ENCODE measurements at places on chromosomes 12 and 14.

- no peak for DNase-seq
- peaks cover 2% of the 10 kb centered on the region for H3K4me1 ChIP-seq
- H3K4me3 ChIP-seq, result no peak overlapping the region
- peaks cover 10% of the 10 kb centered on the region for H3K36me3 ChIP-seq
- H3K27ac ChIP-seq, result no peak overlapping the region
- H3K27me3 ChIP-seq, result peaks cover 2% of the 10 kb centered on the region
These were observed 201.4 kb downstream of the KIF26A start for GRCh38 chr14:104339829-104340228.

DNA sequence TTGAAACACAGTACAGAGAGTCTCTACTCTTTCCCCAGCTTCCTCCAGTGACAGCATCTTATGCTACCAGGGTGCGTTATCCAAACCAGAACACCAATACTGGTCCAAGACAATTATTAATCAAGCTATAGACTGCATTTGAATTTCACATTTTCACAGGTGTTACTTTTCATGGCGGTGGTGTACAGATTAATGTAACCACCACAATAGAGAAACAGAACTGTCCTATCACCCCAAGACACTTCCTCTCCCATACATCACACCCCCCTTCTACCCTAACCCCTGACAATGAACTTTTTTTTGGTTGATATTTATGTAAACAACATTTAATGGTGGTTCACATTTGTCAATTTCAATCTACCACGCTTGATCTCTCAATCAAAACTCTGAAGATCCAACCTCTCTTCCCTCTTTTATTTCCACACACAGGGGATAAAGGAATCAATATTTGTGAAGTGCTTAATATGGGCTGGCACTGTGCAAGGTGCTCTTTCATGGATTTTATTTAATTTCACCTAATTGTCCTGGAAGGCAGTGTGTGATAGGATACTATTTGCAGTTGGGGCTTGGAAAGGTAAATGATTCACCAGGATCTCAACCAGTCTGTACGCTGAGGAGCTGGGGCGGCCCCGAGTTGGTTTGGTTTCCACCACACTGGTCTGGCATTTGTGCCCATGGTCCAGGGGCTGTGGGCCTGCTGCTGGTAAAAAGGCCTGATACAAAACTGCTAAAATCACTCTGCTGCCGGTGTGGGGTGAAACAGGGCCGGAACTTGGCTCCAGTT lies 54.6 kb upstream of the DICER1 start:
- no peak for DNase-seq
- H3K27ac ChIP-seq, result no peak overlapping the region
- H3K4me1 ChIP-seq, result peaks cover 33% of the 10 kb centered on the region
- H3K36me3 ChIP-seq, result peaks cover 4% of the 10 kb centered on the region
- no peak overlapping the region for H3K4me3 ChIP-seq
- peaks cover 6% of the 10 kb centered on the region for H3K27me3 ChIP-seq

- H3K27ac ChIP-seq, result peak overlapping the region; percentile 99
- peaks cover 9% of the 10 kb centered on the region for H3K36me3 ChIP-seq
- DNase-seq, result peak; percentile 50
These were observed 44.7 kb upstream of the FBRSL1 start for GRCh38 chr12:132444957-132445883.

GRCh38 chr12:110253176-110253575 lies 27.9 kb upstream of the ATP2A2 start:
- H3K27me3 ChIP-seq, result peaks cover 1% of the 10 kb centered on the region
- H3K36me3 ChIP-seq, result no peaks in the 10 kb centered on the region
- H3K4me1 ChIP-seq, result no peaks in the 10 kb centered on the region

DNA sequence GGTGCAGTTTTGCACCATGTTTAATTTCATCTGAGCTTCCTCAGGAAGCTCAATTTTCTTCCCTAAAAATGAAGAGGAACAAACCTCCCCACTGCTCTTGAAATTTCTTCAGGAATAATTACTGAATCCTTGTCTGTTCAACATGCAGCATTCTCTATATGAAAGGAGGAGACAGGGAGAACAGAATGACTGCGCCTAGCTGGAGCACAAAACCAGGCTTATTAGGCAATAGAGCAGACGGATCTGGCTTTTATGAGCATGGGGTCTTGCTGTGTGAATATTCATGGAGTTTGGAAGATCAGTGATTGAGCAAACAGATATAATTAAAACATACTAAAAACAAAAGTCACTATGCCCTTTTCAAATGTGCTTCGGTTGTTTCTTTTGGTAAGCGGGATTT lies 148.1 kb downstream of the SUDS3 start:
- DNase-seq, result no peak
- H3K4me1 ChIP-seq, result no peaks in the 10 kb centered on the region
- no peak overlapping the region for H3K4me3 ChIP-seq
- H3K27me3 ChIP-seq, result no peaks in the 10 kb centered on the region
- H3K36me3 ChIP-seq, result no peaks in the 10 kb centered on the region

DNA sequence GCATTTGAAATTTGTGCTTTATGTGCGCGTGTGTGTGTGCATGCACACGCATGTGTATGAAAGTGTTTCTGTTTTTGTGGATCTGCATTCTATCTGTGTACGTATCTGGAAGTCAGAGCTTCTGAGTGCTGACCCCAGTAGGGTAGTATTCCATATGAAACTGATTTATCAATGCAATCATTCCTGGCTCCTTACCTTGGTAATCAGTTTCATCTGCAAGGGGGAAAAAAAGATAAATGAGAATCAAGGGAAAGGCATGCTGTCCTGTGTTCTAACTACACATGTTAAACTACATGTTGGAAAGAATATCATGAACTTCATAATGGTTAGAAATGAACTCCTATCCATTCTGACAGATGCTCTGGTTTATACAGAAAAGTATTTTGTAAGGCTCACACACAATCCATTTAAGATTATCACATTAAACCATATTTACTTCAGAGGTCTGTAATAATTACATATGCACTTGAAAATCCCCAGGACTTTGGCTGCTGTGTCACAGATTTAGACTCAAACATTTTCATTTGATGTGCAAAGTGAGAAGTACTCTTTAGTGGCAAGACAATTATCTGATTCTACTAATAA lies 276.1 kb upstream of the LMO3 start:
- H3K27me3 ChIP-seq, result no peaks in the 10 kb centered on the region
- H3K27ac ChIP-seq, result no peak overlapping the region
- no peak overlapping the region for H3K4me3 ChIP-seq
- peaks cover 6% of the 10 kb centered on the region for H3K4me1 ChIP-seq

DNA sequence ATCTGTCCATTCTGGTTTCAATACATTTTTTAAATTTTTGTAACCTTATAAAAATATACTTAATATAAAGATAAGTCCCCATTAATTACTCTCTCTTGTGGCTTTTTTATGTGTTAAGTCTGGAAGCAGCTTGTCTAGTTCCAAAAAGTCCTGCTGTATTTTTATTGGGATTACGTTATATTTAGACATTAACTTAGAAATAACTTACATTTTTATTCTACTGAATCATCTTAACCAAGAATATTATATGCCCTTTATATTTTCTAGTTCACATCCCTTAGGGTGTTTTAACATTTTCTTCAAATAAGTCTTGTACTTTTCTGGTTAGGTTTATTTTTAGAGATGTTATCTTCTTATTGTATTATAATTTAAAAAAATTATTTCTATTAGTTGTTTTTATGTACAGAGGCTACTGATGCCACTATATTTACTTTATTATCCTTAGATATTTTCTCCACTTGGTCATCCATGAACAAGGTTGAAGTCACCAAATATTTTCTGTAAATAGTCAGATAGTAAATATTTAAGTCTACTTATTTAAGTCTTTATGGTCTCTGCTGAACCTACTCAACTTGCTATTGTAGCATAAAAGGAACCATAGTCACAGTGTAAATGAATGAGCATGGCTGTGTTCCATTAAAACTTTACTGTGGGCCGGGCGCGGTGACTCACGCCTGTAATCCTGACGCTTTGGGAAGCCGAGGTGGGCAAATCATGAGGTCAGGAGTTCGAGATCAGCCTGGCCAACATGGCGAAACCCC lies 132.4 kb upstream of the NEDD1 start:
- no peaks in the 10 kb centered on the region for H3K4me1 ChIP-seq
- H3K27ac ChIP-seq, result no peak overlapping the region
- no peak for DNase-seq
- no peaks in the 10 kb centered on the region for H3K27me3 ChIP-seq
- H3K36me3 ChIP-seq, result no peaks in the 10 kb centered on the region
